Stimulated activated CD4-positive, alpha-beta T cell treated with anti-CD3 and anti-CD28 coated beads, Interleukin-2, amount 100 ng/mL, for 24 hours (primary cell): ENCODE measurements at places on chromosomes 1 and 21.

GRCh38 chr1:62309906-62310305 lies 9.3 kb downstream of the KANK4 start:
- DNase-seq, result no peak

DNA sequence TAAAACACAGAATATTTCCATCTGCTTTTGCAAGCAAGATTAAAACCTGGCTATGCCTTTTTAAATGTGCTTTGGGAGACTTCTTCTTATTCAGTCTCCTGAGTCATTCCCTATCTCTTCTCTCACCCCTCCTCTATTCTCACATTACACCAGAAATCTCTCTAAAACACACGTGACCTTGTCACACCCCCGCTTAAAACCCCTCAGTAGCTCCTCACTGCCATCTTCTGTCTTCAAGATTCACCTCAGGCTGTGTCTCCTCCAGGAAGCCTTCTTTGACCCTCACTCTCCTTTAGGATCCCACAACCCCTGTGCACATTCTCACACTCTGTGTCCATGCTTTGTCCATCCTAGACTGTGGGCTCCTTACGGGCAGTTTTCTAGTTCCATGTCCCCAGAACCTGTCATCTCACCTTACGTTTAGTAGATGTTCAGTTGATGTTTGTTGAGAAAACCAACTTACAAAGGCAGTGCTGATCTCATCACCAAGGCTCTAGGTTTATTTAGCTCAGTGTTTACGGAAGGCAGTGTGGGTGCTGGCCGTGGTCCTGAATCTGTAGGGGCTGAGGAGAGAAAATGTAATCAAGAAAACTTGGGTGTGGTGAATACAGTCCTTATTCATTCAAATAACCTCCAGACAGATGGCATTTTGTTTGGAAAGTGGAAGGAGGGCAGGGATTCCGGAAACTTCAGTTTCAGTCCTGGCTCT lies 143.5 kb downstream of the DMRTA2 start:
- DNase-seq, result peak; percentile 4

DNA sequence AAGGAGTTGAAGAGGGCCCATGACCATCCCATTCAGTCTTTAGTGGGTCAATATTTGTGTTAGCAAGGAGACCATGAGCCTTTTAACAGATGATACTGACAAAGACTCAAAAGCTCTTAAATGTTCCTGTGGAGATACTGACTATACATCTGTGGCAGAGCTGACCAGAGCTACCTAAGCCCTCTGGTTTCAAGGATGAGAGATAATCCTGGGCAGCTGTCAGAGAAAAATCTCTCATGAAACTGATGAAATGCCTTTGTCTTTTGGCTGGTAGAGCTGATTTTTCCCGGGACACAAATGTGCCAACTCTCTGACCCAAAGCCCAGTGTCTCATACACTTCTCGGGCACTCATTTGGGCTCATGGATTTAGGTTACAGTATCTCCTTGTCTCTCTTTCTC lies 100.9 kb downstream of the XCL2 start:
- DNase-seq, result no peak

DNA sequence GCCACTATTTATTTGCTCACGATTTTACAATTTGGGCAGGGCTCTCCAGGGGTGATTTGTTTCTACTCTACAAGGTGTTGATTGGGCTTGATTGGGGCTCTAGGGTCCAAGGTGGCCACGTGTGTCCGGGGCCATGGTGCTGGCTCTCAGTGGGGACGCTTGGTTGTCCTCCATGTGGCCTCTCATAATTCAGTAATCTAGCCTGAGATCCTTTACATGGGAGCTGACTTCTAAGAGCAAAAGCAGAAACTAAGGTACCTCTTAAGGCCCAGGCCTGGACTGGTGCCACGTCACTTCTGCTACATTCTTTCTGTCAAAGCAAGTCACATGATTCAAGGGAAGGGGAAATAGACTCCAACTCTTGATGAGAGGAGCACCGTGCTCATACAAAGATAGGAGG lies 8.1 kb upstream of the PSRC1 start:
- no peak for DNase-seq

GRCh38 chr21:43820466-43820865 lies 31.1 kb downstream of the RRP1 start:
- DNase-seq, result no peak

DNA sequence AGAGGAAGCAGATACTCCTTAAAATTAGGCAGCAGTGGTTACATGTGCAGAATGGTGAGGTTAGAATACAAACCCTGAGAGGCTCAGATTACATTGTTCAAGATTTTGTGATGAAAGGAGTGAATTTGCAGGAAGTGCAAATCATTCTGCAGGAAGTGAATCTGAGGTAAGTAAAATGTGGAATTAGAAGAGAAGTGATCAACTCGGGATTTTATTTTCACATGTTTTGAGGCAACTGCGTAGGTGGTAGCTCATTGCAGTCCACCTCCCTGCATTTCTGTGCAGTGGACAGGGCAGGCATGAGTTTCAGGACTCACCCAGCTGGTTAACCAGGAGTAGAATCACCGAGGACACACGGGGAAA lies 2.1 kb upstream of the PLA2G2C start:
- DNase-seq, result no peak
